ENCODE measurements at places on chromosomes 1 and 21.

DNA sequence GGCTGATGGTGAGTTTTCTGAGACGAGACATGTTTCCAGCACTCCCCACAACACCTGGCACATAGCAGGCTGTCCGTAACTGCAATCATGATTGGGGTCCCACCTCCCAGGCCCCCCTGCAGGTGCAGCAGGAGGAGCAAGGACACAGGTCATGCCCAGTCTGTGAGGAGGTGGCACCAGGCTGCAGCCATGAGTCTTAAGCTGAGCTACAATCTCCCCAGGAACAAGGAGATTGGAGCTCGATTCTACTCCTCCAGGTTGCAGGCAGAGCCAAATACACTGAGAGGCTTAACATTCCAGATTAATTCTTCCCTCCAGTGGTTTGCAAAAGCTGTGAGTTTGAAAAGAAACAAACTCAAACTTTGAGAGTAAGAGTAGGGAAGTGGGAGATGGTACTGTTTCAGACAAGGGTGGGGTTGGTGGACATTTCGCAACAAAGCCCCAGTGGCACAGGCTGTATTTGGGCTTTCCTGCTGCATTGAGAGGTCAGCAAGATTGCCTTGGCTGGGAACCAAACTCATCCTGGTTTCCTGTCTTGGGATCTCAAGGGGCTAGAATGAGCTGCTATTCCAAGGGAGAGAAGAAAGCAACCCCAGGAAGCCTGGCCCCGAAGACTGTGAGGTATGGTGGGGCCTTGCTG lies 64.8 kb upstream of the GALNT2 start:
- no peak for DNase-seq

- DNase-seq = no peak
Measured at GRCh38 chr1:159908031-159908940, 8.3 kb upstream of the CFAP45 start.

- DNase-seq = no peak
Measured at GRCh38 chr1:215542301-215542700, 24.8 kb upstream of the KCTD3 start.

- DNase-seq = no peak
Measured at GRCh38 chr1:235093013-235093695, 35.5 kb downstream of the TOMM20 start.

Measured in NCI-H1048 (cell line).